ENCODE measurements at places on chromosomes 2 and 18. TPM values are rescaled to one million over a fixed set of nuclear protein-coding genes. Genes with fewer than 3 reads are reported as not detected.

- DNase-seq = no peak
Measured at GRCh38 chr2:65715323-65715722, 282.9 kb upstream of the SPRED2 start.

GRCh38 chr2:118124288-118124891, 36.1 kb downstream of the INSIG2 start:
- DNase-seq = no peak

- DNase-seq = no peak
Measured at GRCh38 chr18:43506935-43507334, 229.6 kb upstream of the SYT4 start.

- no peak for DNase-seq
Measured at GRCh38 chr2:229335330-229335729, 64.2 kb upstream of the PID1 start.

Gene C18orf63
- total RNA-seq = not detected

DNA sequence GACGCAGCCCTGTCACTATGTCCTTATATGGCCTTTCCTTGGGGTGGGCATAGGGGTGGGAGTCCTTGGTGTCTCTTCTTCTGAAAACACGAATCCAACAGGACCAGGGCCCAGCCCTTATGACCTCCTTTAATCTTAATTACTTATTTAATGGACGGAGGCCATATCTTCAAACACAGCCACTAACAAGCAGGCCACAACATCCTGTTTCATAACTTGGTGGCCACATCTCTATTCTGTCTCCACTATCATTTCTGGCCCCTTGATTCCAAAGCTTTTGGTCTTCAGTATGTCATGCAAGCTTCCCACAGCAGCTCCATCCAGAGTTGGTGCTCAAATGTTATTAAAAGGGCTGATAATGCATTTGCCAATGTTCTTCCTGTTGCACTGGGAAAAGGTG, 287.3 kb upstream of the SMIM21 start:
- no peak for DNase-seq

All from naive thymus-derived CD8-positive, alpha-beta T cell (primary cell).